AML-193 (cell line): ENCODE measurements at places on chromosomes 6 and 20.

DNA sequence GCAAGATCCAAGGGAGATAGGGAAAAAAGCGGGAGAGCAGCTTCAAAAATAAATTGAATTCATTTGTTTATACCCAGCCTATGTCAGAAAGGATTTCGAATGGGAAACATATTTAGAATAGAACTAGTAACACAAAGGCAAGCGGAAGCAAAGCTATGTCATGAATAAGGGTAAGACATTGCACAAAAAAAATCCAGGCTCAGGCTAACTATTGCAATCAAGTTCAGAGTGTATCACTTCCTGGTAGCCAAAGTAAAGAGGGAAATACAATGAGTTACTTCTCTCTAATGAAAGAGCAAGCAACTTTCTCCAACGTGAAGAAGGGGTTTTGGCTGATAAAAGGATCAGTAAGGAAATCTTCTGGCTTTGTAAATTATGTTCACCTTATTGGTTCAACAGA is 212.8 kb downstream of the ZMYND8 start:
- no peak for DNase-seq

DNA sequence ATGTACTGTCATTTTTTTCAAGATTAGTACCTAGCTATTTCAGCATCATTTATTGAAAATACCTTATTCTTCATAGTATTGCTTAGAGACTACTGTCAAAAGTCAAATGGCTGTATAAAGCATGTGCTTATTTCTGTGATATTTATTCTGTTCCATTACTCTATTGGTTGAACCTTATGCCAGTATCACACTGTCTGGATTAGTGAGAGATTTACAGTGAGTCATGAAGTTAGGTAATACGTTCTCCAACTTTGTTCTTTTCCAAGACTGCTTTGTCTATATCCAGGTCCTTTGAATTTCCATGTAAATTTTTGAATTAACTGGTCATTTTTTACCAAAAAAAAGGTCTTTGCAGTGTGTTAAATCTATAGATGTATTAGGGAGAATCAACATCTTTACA is 18.6 kb upstream of the RNF217 start:
- no peak for DNase-seq

- no peak for DNase-seq
These were observed 170.0 kb downstream of the VEGFA start for GRCh38 chr6:43940071-43940392.

- no peak for DNase-seq
These were observed 15.3 kb upstream of the SLC9A8 start for GRCh38 chr20:49797344-49797615.

DNA sequence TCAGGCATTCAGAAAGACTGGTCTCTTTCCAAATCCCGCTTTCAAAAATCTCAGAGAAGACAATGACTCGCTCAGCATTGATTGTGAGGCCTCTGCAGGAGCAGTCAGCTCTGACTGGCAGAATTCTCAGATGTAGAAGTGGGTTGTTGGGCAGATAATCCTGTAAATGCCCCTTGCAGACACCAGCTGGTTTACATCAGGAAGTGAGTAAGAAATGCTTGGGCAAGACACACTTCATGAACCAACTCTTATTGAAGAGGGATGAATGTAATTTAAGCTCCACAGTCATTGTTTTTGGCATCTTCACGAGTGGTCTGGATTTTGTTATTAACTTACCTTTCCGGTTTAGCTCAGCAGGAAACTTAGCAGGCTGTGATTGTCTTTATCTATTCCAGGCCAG is 166.6 kb downstream of the PLCB4 start:
- DNase-seq, result no peak

DNA sequence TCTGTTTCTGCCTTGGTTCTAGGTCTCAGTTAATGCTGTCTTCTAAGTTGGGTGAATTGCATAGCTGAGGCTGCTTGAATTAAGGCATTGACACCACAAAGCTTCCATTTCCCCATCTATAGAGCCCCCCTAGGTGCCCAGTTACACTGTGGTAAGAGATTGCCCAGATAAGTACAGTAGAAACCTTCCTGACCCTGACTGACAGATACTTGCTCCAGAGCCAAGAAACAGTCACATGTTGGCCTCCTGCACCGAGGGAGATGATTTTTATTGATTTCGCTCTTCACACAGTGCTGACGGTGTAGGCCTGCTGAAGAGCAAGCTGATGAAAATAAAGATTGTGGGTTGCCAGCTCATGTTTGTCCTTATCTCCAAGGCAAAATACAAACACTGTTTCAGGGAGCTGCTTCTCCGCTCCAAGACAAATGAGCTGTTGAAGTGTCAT is 67.9 kb downstream of the TRMT11 start:
- DNase-seq, result no peak

- peak; percentile 27 for DNase-seq
These were observed at the start of gene KCNQ5 for GRCh38 chr6:72621291-72622093. Gene KCNQ5, plus strand, starts transcription at chr6:72622064.

DNA sequence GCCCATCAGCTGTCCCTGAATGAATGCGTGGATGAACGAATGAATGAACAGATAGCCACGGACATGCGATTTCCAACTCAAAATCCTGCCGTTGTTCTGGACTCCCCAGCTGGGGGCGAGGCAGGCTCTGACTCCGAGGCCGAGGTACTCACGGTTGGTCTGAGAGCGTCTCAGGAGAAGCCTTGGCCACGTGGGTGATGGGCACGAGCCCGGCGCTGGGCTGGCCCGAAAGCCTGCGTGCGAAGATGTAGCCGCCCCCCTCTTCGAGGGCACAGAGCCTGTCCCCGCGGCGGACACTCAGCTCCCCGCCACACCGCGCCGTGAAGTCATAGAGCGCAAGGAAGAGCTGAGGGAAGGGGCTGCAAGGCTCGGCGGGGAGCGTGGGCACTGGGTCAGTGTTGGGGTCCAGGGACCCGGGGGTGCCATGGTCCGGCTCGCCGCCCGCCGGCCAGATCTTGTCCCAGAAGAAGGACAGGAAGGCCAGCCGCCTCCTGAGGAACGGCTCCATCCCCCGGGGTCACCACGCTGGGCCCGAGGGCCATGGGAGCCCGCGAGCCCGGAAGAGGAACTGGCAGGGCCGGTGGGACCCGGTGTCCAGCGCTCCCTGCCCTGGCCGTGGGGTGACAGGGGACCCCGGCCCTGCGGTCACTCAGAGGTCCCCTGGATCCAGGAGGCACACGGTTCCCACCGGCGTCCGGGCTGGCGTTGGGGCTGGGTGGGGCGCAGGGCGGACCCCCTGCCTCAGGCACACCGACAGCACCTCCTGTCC is 409 bp downstream of the SRMS start:
- DNase-seq, result no peak

DNA sequence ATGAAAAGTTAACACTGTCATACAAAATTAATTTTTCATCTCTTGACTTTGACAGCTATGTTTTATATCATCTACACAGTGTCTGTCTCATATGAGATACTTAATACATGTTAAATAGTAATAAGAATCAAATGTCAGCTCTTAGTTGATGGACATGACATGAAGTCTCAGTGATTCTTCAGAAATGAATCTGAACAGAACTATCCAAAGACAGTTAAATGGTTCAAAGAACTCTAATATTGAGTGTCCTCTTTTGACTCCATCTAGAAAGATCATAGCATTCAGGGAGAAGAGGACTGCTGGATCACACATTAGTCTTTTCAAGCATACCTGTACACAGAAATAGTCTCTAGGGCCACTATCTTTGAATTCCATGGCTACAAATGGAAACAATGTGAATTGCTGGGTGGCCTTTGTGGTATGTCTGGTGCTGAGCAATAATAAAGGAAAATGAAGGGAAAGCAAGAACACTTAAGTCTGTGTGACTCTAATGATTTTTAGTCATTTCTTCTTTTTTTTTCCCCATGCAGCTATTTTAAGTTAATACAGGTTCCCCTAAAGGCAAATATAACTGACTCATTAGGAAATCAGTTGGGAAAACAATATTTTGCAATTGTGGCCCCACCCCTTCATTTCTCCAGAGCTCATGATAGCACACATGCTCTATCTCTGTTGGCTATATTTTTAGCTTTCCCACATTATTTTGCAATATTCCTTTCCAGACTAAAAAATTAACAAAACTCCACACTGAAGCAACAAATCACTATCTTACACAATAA is 367.5 kb downstream of the GRIK2 start:
- peak; percentile 92 for DNase-seq

DNA sequence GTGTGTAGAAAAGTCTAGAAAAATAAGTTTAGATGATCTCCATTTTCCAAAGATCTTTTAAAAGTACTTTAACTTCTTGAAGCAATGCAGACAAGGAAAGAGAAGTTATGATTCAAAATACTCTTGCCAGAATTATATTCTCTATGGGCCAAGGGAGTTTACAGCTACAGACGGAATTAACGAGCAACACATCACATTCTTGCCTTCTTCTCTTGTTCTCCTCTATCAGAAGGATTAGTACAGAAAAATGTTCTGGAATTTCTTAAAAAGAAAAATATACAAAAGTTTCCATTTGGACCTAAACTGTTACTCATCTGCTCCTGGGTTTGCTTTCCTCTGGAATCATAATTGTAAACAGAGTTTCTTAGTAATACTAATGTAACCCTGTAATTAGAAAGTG is 284.7 kb upstream of the HSF2 start:
- DNase-seq, result no peak

- no peak for DNase-seq
These were observed 2.3 kb downstream of the DSTN start for GRCh38 chr20:17572034-17572638.

GRCh38 chr6:135212935-135213334 is 31.8 kb downstream of the MYB start:
- DNase-seq, result no peak

- DNase-seq, result no peak
These were observed 147.3 kb downstream of the ZFAND3 start for GRCh38 chr6:37966801-37967200.

DNA sequence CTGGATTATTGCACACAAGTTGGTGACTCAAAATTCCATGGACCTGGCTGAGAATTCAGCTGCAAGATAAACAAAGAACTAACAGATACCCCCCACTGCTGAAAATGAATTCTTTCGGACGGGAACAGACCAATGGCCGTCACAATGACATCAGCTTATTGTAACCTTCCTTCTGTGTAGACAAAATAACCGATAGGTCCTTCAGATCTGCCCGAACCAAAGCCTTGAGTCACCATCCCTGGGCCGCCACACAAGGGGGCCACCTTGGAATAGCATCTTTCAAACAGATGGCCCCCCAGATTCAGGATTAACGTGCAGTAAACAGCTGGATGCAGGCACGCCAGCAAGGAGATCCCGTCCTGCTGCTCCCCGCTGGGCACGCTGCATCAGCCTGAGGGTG is 214.0 kb upstream of the EXOC2 start:
- DNase-seq, result no peak

- no peak for DNase-seq
These were observed 90.9 kb downstream of the GJA10 start for GRCh38 chr6:89984926-89985750.

DNA sequence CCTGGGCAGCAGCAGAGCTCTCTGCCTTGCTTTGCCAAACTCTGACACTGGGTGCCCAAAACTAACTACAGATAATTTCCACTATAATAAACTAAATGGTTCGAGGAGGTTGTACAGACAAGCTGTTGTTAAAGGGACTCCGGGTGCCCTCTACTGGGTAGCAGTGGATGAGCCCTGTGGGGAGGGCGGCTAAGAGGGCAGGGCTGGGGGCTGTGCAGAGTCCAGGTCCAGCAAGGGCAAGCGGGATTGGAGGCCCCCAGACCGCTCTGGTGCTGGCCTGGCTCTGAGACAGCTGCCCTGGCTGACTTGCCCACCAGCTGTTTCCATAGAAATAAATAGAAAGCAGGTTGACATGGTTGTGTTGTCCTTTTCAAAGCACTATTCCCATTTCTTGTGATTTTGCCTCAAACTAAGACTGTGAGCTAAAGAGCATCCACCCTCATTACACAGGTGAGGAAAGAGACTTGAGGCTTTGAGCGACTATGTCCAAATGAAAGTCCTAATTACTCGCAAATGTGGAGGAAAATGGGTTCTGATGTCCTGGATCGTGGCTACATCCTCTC is 167.6 kb upstream of the CST7 start:
- DNase-seq, result no peak

DNA sequence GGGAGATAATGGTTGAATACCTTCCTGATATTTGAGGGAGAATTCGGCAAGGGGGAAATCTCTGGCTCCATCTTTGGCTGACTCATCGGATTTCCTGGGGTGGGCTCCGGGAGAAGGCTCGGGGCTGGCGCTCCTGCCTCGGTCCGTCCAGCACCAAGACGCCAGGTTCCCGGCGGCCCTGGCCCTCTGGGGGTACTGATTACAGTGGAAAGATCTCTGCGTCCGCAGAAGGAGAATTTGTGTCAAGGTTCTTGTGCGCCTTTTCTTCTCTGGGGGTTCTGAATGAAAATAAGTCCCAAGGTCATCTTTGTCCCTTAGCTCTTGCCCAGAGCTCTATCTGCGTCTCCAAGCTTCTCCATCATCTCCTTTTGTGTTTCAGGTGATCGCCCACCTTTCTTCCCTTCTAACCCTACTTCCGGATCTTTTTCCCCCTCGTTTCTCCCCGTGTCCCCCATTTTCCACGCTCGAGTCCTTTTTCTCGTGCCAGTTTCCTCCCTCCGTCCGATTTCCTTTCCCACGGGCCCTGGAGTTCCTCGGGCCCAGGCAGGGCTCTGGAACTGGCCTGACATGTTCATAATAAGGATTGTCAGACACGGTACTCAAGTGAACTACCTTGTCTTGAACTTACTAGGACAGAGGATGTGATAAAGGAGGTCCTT is 11.6 kb downstream of the NRN1 start:
- no peak for DNase-seq

DNA sequence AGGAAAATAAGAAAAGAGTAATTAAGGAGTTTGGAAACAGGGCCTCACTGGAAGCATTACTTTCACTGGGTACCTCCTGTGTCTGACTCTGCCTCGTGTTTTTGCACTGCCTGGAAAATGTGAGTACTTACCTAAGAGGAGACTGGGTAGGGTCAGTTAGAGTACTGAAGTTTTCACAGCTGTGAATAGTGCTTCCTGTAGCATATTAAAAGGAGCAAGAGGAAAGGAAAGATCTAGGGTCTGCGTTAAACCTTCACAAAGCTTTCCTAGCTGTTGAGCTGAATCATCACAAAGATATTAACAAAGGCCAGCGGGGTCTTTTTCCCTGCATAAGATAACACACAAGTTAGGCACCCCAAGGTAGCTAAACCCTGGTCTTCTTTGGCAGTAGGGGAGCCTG is 82.3 kb downstream of the MLIP start:
- DNase-seq, result no peak

DNA sequence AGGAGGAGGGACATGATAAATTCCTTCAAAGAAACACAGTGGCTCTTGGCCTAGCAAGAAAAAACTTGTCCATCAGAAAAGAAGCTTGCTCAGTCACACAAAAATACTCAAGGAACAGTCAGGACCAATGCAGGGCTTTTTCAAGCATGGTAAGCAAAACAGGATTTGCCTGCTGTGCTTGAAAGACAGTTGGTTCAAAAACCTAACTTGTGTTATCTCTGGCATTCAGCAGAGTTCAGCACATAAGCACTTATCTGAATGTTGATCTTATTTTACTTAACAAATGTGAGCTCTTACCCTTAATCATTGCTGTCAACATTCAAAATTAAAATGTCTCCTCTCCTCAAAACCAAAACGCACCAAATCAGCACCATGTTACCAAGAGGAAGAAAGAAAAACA is 38.3 kb downstream of the ATG5 start:
- DNase-seq, result no peak

GRCh38 chr6:126153661-126154060 is 167.3 kb downstream of the TRMT11 start:
- no peak for DNase-seq

GRCh38 chr6:116034327-116034726 is 26.4 kb downstream of the FRK start:
- DNase-seq, result no peak
